ENCODE measurements at places on chromosomes 2 and 18.

DNA sequence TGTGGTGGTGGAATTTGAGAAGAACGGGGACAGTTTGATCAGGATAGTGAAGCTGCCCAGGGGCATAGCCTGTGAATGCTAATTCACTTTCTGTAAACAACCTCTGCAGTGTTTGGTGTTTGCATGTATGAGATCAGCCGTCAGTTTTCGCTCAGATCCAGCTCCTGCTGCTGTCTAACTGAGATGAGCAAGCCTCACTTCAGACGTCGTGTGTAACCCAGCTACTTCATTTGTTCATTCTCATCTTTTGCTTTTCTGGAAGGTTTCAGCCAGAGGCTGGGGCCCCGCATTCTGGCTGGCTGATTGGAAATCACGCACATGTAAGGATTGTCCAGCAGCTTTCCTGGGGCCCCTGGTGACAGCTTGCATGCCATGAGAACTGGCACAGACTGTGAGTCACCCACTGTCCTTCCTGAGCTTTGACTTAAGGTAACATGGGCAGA is 48.9 kb downstream of the LDLRAD4 start:
- no peak for DNase-seq

DNA sequence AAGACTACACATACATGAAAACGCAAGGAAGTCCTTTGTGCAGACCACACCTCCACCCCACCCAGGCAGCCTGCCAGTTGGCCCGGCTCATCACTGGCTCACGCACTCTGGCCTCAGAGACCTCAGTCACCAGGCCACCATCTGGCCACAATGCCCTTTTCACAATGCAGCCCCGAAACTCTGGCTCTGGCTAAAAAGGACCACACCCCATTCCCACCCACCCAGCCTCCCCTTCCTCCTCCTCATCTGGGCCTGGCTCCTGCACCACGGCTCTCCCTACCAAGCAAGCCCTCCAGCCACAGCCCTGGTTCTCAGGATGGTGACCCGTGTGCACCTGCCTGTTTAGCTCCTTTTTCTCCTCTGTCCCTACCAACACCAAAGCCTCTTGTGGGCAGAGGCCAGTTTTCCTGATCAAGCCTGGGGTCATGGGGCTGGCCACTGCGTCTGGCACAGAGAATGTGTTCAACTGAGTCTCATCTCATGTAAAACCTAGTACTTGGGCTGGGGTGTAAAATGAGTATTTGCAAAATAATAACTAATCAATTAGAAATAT is 7.4 kb downstream of the HDAC4 start:
- no peak for DNase-seq

- no peak for DNase-seq
These were observed 183.4 kb upstream of the RASGRP3 start for GRCh38 chr2:33292981-33293595.

DNA sequence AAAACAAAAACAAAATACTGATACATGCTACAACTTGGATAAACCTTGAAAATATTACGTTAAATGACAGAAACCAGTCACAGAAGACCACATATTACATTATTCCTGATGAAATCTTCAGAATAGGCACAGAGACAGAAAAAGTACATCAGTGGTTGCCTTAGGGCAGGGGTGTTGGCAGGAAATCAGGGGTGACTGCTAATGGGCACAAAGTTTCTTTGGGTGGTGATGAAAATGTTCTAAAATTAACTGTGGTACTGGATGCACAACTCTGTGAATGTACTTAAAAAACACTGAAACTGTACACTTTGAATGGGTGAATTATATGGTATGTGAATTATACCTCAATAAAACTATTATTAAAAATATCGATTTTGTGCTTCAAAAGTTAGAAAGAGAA is 16.6 kb downstream of the NCKAP1 start:
- DNase-seq: no peak

- DNase-seq: no peak
These were observed 51.2 kb upstream of the UBE2F start for GRCh38 chr2:237915576-237915975.

GRCh38 chr2:96393989-96394761 is 58.6 kb downstream of the NCAPH start:
- DNase-seq: no peak

DNA sequence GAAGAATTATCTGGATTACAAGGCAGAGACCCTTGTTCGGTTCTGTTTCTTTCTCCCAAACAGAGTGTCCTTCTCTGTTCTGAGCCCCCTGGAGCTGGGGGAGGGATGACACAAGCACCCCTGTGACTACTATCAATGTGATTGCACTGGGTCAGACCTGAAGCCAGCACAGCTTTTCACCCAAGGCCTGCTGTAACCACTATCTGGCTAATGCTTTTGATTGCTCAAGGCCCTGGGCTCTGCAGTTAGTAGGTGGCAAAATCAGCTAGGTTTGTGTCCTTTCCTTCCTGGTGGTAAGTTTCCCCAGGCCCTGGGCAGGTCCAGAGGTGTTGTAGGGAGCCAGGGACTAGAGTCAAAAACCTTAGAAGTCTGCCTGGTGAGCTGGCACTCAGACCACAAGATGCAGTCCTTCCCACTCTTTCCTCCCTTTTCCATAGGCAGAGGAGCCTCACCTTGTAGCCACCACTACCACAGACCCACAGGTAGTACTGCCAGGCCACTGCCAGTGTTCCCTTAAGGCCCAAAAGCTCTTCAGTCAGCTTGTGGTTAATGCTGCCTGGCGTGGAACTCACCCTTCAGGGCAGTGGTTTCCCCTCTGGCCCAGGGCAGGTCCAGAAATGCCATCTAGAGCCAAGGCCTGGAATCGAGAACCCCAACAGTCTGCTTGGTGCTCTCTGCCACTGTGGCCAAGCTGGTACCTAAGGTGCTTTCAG is 83.0 kb downstream of the FAM117B start:
- no peak for DNase-seq

DNA sequence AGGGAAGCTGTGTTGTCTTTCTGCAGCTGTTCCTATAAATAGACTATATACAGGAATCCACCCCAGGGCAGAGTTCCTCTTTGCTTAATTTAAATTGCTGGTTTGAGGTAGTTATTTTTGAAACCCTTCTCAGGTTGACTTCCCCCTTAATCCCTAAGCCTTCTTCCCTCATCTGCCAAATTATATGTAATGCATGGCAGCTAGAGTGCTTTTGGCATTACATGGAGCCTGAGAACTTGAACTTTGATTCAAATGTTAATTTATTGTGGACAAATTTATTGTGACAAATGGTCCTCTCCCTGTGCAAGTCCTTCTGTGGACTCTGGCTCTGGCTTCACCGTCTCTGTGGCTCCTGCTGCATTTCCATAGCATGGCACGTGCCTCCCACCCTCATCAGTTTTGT is 29.2 kb downstream of the MYO1B start:
- DNase-seq: no peak

- no peak for DNase-seq
These were observed 70.3 kb upstream of the CWC22 start for GRCh38 chr2:180077295-180077906.

DNA sequence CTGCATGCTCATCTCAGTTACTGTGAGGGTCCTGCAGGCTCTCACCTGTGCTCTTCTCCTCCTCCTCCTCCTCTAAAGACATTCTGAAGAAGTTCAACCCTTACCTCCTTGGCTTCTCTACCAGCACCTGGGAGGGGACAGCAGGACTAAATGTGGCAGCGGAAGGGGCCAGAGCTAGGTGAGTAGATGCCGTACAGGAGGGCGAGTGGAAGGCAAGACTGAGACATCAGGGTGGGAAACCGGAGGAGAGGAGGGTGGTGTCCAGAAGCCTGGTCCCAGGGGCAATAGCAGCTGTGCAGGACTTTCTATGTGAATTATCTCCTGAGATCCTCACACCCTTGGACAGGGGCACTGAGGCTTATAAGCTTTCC is 124.9 kb downstream of the PLB1 start:
- DNase-seq: no peak

DNA sequence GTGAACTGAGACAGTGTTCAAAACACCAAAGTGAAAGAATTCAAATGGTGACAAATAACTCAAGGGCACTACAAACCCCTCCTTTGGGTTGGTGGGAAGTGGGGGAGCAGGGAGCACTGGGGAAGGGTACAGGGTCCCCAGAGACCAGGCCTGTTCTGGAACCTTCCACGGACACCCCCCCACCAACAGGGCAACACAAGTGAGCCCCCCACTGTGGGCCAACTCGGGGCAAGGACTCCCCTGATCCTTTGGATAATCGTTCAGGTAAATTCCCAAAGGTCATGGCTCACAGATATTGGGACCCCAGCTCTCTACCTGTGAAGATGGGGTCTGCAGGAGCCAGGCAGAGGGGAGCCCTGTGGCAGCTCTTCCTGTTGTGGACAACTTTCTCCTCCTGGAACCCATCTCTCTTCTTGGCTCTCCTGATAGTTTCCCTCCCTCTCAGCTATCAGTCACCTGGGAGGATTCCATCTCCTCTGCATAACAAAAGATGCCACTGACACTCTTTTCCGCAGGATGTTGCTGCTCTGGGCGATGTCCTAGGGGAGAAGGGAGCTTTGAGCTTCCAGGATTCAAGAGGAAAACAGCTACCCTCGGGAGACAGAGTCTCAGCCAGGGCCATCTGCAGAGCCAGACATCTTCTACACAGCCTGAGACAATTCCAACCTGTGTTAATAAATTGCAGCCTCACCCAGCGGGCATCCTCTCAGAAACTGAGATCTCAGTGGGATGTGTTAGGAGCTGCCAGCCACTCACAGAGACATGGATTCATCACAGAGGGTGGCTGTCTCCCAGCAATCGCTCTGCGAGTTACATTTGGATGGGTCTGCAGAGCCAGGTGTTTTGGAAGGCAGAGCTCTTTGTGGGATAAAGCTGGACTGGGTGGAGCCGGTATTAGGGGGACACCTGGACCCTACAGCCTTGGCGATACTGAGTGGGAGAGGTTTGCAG is 35.4 kb downstream of the MBP start:
- DNase-seq: no peak

DNA sequence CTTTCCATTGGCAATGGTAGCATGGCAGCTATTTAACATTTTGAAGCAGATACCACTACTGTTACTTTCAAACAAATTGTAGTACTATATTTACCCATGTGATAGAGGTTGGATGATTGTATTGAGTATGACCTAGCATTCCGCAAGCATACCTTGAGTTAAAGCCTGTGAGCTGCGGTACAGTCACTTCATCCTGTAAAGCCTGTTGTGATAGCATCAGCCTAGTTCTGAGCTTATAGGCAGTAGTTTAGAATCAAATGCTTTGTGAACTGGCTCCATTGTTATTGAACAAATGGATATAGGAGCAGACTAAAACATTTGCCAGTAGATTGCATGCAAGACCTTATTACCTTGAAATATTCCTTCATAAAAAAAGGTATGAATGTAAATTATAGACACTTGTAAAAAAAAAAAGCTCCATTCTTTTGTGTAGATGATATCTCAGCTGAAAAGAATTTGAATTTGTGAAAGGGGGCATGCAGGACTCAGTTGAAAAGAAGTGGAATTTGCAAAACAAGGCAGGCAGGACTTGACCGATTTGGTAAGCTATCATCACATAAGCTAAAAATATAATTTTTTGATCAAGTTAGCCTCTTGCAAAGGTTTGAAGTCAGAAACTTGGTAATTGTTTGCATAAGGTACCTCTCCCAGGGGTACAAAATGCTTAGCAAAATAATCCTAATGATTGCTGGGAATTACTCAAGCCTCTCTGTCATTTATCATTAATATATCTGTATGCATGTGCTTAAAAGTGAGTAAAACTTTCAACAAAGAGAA is 138.5 kb upstream of the ITGA4 start:
- no peak for DNase-seq

Data from CMK (cell line).